Activated CD8-positive, alpha-beta memory T cell treated with anti-CD3 and anti-CD28 coated beads for 1 hour (primary cell): ENCODE measurements at places on chromosomes 12 and 14.

- no peak for DNase-seq
Observed at GRCh38 chr14:95111507-95112164, 45.7 kb downstream of the DICER1 start.

GRCh38 chr12:110176745-110177144 is 52.6 kb downstream of the IFT81 start:
- DNase-seq, result no peak

DNA sequence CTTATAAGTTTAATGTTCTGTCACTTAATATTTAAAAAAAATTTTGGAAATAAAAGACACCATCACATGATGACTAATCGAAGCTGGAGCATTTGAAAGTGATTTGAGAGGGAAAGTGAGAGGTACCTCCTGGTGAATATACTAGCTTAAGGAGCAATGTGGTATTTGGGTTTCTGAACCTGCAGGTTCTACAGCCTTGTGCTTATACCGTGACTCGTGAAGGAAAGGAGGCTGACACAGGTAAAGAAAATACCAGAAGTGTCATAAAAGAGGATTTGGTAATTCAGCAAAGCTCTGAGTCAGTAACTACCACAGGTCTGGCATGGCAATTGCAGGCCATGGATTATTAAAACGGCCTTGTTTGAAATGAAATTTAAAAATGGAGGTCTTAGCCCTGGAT is 151.0 kb downstream of the SLC38A4 start:
- DNase-seq, result no peak

GRCh38 chr12:123761841-123762714 is at the start of gene DNAH10:
Gene DNAH10, plus strand, starts transcription at chr12:123762301. Its CDS starts 36 bp downstream, at chr12:123762337.
- no peak for DNase-seq

DNA sequence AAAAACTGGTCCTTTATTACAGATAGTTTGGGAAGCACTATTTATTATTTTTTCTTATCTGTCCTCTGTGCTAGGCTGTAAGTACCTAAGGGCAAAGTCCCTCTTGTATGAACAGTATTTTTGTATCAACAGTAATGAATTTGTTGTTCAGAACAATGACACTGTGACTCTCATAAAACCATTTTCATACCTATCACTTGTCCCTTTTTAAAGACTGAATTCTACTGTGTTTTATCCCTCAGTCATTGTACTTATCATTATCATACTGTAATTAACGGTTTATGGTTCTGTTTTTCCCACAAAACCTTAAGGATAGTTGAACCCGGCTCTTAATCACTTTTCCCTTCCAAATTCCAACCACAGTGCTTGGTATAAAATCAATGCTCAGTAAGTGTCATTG is 69.4 kb downstream of the SRGAP1 start:
- DNase-seq, result no peak

GRCh38 chr12:56634837-56635791 is 5.0 kb upstream of the BAZ2A start:
- no peak for DNase-seq

- no peak for DNase-seq
Observed at GRCh38 chr14:76456200-76456599, 80.3 kb downstream of the ESRRB start.

GRCh38 chr12:126773012-126773411 is 1494.0 kb upstream of the TMEM132C start:
- DNase-seq, result no peak

DNA sequence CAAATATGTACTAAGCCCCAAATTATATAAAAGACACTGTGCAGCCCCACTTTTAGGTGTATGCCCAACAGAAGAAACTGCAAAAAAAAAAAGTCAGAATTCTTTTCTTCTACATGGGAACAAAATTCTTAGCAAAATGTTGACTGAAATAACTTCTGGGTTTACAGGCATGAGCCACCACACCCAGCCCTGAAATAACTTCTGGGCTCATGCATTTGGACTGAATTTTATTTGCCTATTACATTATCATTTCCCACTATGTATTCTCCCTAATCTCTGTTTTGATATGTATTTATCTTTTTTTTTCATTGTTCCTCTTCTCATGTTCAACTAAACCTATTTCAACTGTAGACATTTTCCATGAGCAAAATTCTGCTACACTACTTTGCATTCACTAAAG is 169.2 kb downstream of the GRIN2B start:
- DNase-seq, result no peak

- DNase-seq, result no peak
Observed at GRCh38 chr12:6813363-6813762, 8.3 kb upstream of the GPR162 start.
